GM12891 (cell line): ENCODE measurements at places on chromosomes 12 and 14.

GRCh38 chr12:94892544-94893267, 110.8 kb downstream of the NDUFA12 start:
- DNase-seq, result no peak

GRCh38 chr12:122201381-122201780, 2.1 kb upstream of the B3GNT4 start:
- DNase-seq, result no peak

- no peak for DNase-seq
These were observed 28.0 kb upstream of the PLEKHG6 start for GRCh38 chr12:6282453-6282840.

DNA sequence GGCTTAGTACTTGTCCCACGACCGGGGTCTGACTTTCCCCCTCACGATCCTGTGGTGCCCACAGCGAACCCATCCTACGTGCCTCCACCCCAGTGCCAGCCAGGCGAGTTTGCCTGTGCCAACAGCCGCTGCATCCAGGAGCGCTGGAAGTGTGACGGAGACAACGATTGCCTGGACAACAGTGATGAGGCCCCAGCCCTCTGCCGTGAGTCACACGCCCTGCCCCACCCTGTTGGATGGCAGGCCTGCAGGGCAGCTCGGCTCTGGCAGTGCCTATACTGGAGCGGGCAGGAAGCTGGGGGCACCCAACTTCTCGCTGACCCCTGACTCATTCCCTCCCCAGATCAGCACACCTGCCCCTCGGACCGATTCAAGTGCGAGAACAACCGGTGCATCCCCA, 18.3 kb upstream of the LRP1-AS start:
- DNase-seq, result no peak

GRCh38 chr14:28375295-28375694, 391.3 kb upstream of the FOXG1 start:
- no peak for DNase-seq

DNA sequence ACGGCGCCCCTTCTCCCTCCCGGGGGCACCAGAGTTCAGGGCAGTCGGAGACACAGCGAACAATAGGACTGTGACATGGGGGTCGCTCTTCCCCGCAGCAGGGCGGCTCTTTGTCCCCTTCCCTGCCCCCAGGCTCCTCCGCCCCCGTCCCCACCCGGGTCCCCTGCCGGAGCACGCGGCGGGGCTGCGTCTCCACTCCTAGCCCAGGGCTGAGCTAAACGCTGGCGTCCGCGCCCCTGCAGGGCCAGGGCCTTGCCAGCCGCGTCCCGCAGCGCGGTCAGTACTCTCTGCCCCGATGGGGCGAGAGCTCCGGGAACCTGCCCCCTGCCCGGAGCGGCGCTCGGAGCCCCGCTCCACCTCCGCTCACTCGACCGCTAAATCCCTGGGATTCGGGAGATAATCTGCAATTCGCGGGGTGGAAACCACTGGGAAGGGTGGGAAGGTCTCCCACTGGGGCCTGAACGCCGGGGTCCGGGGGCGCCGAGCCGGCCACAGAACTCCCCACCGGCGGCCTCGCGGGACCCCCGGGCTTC, 825 bp upstream of the CCDC85C start:
- DNase-seq, result no peak

DNA sequence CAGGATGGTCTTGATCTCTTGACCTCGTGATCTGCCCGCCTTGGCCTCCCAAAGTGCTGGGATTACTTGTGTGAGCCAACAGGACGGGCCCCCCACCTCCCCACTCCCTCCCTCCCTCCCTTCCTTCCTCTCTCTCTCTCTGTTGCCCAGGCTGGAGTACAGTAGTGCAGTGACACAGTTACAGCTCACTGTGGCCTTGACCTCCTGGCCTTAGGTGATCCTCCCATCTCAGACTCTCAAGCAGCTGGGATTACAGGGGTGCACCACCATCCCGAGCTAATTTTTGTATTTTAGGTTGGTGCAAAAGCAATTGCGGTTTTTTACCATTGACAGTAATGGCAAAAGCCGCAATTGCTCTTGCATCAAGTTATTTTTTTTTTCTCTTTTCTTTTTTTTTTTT, 19.2 kb upstream of the ANAPC5 start:
- DNase-seq, result no peak
